ENCODE measurements at places on chromosomes 5 and 9.

GRCh38 chr9:130132746-130133145, 39.5 kb upstream of the NCS1 start:
- DNase-seq, result no peak
- H3K27ac ChIP-seq, result no peak overlapping the region
- peaks cover 43% of the 10 kb centered on the region for H3K36me3 ChIP-seq
- no peak overlapping the region for H3K4me3 ChIP-seq
- no peaks in the 10 kb centered on the region for H3K27me3 ChIP-seq
- peaks cover 58% of the 10 kb centered on the region for H3K4me1 ChIP-seq

GRCh38 chr5:84197538-84197937, 187.1 kb downstream of the EDIL3 start:
- no peaks in the 10 kb centered on the region for H3K4me1 ChIP-seq
- H3K27me3 ChIP-seq, result no peaks in the 10 kb centered on the region
- H3K36me3 ChIP-seq, result no peaks in the 10 kb centered on the region
- no peak overlapping the region for H3K4me3 ChIP-seq

GRCh38 chr5:96052374-96052773, 90.7 kb upstream of the ELL2 start:
- H3K4me1 ChIP-seq, result peaks cover 13% of the 10 kb centered on the region
- no peak overlapping the region for H3K27ac ChIP-seq
- H3K4me3 ChIP-seq, result no peak overlapping the region
- no peak for DNase-seq

DNA sequence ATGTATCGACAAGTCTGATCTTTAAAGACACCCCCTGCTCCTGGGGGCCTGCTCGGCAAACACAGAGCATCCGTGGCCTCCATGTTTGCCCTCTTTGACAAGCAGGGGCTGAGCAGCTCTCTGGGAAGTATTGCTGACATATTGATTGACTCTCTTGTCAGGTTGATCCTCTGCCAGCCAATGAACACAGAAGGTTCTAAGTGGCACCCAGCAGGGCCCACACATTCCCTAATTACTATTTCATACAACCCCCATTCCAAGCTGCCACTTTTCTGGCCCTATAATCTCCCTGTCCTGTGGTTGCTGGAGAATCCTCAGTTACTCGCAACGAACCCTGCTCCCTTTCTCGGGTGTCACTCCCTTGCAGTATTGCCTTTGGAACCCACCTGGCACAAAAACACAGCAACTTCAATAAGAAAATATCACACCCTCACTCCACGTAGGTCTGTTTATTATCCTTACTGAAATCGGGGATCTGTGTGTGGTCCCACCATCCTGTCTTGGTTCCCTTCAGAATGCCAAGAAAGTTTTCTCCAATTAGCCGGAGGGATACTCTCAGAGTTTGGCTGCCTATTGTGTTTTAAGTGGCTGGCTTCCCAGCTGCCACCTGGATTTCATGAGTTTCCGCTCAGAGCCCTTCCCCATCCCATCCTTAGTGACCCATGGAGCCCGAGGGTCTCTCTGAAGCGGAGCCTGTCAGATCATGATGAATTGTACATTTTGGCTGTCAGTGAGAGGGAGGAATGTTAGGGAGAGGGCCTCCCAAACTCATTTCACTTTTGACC, 249.0 kb upstream of the WWC1 start:
- no peaks in the 10 kb centered on the region for H3K4me1 ChIP-seq
- H3K27me3 ChIP-seq, result no peaks in the 10 kb centered on the region
- no peaks in the 10 kb centered on the region for H3K36me3 ChIP-seq
- DNase-seq, result no peak
- no peak overlapping the region for H3K27ac ChIP-seq

DNA sequence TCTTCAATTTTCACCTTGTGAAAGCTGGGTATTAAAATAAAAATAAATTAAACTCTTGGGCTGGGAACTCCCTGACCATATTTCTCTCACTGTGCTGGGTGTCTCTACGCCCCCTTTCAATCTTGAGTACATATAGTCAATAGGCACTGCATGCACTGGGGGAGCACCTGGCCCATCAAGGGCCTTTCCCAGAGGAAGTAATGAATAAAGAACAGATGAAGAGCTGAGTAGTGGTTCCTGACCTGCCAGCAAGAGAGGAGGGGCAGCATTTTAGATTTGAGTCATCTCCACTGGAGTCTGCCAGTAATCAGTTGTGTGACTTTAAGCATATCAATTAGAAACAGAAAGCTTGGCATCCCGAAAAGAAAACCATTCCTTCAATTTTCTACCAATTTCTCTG, 6.2 kb downstream of the MAPKAP1 start:
- no peaks in the 10 kb centered on the region for H3K27me3 ChIP-seq
- peaks cover 22% of the 10 kb centered on the region for H3K36me3 ChIP-seq
- no peak overlapping the region for H3K27ac ChIP-seq
- DNase-seq, result peak; percentile 70

GRCh38 chr5:147673791-147674190, 108.7 kb downstream of the JAKMIP2 start:
- no peak for DNase-seq
- H3K27me3 ChIP-seq, result no peaks in the 10 kb centered on the region
- H3K36me3 ChIP-seq, result no peaks in the 10 kb centered on the region
- H3K4me1 ChIP-seq, result no peaks in the 10 kb centered on the region
- no peak overlapping the region for H3K27ac ChIP-seq

DNA sequence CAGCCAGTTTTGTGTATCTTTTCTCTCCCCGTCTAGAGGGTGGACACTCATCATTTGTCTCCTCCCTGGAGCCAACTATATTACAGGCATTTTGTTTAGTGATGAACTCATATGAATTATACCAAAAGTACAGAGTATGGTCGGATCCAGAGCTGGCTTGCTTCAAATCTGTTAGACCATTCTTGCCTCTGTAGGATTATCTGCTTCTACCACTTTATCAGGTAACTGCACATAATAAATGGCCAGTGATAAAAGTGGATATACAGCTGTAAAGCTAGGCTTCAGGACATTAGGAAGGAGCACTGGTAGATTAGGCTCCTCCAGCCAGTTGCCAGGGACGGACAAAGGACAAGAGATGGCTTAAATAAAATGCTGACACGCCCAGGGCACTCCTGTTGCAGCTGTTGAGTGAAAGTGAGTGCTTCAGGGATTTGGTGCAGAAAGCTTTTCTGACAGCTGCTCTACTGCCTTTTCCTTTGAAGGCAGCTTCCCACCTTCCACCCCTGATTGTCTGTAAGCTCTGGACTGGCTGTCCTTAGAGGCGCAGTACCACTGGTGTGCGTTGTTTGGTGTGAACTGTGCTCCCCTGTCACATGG, 259.2 kb downstream of the PDZD2 start:
- no peak overlapping the region for H3K4me3 ChIP-seq
- no peak for DNase-seq
- H3K36me3 ChIP-seq, result no peaks in the 10 kb centered on the region
- no peak overlapping the region for H3K27ac ChIP-seq

GRCh38 chr5:139419226-139420192, 15.6 kb upstream of the SPATA24 start:
- no peak overlapping the region for H3K4me3 ChIP-seq
- H3K36me3 ChIP-seq, result peaks cover 53% of the 10 kb centered on the region
- peak overlapping the region; percentile 11 for H3K27ac ChIP-seq

GRCh38 chr9:68750786-68751185, 45.7 kb downstream of the PIP5K1B start:
- no peaks in the 10 kb centered on the region for H3K36me3 ChIP-seq
- peaks cover 2% of the 10 kb centered on the region for H3K27me3 ChIP-seq
- H3K27ac ChIP-seq, result no peak overlapping the region
- H3K4me3 ChIP-seq, result no peak overlapping the region

DNA sequence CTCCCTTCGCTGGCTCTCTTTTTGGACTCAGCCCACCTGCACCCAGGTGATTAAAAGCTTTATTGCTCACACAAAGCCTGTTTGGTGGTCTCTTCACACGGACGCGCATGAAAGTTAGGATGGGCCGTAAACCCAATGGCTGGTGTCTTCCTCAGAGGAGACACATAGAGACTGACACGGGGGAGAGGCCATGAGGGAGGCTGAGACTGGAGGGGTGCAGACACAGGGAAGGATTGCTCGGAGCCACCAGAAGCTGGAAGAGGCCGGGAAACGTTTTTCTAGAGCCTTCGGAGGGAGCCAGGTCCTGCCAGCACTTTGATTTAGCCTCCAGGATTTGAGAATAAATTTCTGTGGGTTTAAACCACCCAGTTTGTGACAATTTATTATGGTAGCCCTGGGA, 274.9 kb downstream of the AGTPBP1 start:
- no peaks in the 10 kb centered on the region for H3K36me3 ChIP-seq
- peaks cover 5% of the 10 kb centered on the region for H3K27me3 ChIP-seq
- no peak for DNase-seq
- H3K27ac ChIP-seq, result no peak overlapping the region
- H3K4me3 ChIP-seq, result no peak overlapping the region

DNA sequence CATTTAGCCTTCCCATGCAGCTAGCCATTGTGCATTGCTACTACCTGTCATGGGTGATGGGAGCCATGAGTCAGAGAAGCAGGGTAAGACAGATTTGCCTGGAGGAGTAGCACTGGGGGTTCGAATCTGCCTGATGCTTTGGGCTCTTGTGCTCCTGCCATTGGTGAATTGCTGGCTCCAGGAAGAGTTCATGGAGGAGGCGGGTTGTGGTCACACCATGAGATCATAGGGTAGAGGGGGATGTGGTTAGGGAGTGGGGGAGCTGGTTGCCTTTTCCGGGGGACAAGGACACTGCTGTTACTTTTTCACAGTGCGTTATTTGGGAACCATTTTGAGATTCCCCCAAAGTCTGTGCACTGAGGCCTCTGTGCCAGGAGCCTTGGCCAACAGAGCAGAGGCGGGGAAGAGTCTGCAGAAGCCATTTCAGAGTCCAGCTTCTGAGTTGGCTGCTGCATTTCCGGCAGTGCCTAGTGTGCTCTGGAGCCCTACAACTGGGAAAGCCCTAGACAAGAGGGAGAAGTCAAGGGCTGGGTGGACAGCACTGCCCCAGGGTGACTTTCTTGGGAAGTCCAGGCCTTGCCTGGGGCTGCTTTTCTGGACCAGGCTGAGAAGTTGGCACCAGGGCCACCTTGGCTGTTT, 6.2 kb downstream of the ANGPTL2 start:
- no peak overlapping the region for H3K4me3 ChIP-seq
- H3K27ac ChIP-seq, result no peak overlapping the region
- peaks cover 9% of the 10 kb centered on the region for H3K27me3 ChIP-seq
- peaks cover 5% of the 10 kb centered on the region for H3K4me1 ChIP-seq
- no peak for DNase-seq

DNA sequence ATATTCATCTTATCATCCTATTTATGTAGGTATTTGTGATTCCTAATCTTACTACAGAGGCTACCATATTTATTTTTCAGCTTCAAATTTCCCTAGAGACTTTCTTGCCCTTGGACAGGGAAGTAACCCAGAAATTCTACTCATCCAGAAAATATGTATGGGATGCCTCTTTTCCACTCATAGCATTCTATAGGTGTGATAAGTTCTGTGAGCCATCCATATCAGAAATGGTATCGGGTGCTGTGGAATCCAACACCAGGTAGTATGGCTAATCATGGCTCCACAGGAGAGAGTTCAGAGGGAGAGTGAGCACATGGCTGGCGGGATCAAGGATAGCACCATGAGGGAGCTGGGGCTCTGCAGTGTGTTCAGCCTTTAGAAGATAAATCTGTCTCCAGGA, 349.3 kb upstream of the ACTBL2 start:
- DNase-seq, result no peak
- no peak overlapping the region for H3K27ac ChIP-seq
- no peaks in the 10 kb centered on the region for H3K27me3 ChIP-seq
- no peaks in the 10 kb centered on the region for H3K36me3 ChIP-seq
- H3K4me3 ChIP-seq, result no peak overlapping the region
- H3K4me1 ChIP-seq, result no peaks in the 10 kb centered on the region

DNA sequence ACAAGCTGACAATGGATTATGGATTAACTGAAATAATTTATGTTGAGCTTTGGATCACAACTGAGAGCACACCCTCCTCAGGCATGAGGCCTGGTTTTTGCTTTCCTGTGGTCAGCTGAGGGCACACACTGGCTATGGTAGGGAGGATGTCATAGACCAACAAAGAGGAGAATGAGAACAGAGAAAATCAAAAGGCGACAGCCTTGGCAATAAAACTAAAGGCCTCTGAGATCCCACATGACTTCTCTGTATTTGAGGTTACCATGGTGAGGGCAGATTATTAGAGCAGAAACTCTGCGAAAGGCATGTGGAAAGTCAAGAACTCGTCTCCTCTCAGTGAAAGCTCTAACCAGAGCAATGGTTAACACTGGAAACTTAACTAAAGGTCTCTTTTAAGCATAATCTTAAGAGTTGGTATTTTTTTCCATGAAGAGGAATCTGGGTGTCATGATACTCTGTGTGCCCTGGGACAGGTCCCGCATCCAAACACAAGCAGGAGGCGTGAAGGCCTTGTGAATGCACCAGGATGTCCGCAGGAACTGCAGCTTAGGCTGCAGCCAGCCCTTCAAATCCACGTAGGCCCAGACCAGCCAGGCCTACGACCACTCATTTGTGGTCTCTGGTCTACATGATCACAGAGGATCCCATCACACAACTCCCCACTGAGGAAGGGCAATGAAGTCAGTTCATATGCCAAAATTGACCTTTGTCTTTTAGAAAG, 12.4 kb upstream of the MEIKIN start:
- no peaks in the 10 kb centered on the region for H3K27me3 ChIP-seq
- no peak overlapping the region for H3K4me3 ChIP-seq
- no peak overlapping the region for H3K27ac ChIP-seq
- peaks cover 17% of the 10 kb centered on the region for H3K36me3 ChIP-seq
- no peak for DNase-seq

GRCh38 chr9:37984672-37985611, 81.0 kb upstream of the SLC25A51 start:
- H3K4me3 ChIP-seq, result no peak overlapping the region
- no peak for DNase-seq
- H3K4me1 ChIP-seq, result no peaks in the 10 kb centered on the region
- no peak overlapping the region for H3K27ac ChIP-seq
- no peaks in the 10 kb centered on the region for H3K27me3 ChIP-seq
- peaks cover 2% of the 10 kb centered on the region for H3K36me3 ChIP-seq

GRCh38 chr5:62343428-62343827, 37.4 kb downstream of the KIF2A start:
- peaks cover 32% of the 10 kb centered on the region for H3K36me3 ChIP-seq
- peaks cover 54% of the 10 kb centered on the region for H3K4me1 ChIP-seq
- no peak overlapping the region for H3K4me3 ChIP-seq

- no peaks in the 10 kb centered on the region for H3K36me3 ChIP-seq
- H3K4me1 ChIP-seq, result no peaks in the 10 kb centered on the region
- peaks cover 6% of the 10 kb centered on the region for H3K27me3 ChIP-seq
- no peak for DNase-seq
- H3K4me3 ChIP-seq, result no peak overlapping the region
Observed at GRCh38 chr5:108560581-108560980, 178.7 kb upstream of the FBXL17 start.

DNA sequence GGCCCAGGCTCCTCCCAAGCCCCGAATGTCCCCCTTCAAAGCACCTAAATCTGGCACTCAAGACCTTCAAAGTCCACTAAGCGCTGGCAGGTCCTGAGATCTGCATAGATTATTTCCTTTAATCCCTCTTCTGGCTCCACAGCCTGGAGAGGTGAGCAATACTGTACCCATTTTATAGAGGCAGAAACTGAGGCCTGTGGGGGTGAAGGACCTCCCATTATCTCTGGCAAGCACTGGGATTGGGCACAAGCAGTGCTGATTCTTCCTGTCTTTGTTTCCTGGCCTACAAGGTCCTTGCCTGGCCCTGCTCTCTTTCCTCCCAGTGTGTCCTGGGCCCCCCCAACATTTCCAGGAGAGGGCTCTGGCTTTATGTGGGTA, 252.3 kb downstream of the PBX3 start:
- peaks cover 3% of the 10 kb centered on the region for H3K27me3 ChIP-seq
- no peak overlapping the region for H3K27ac ChIP-seq
- H3K4me3 ChIP-seq, result no peak overlapping the region
- no peaks in the 10 kb centered on the region for H3K4me1 ChIP-seq
- H3K36me3 ChIP-seq, result no peaks in the 10 kb centered on the region

GRCh38 chr5:89847743-89848142, 561.8 kb downstream of the CETN3 start:
- H3K4me1 ChIP-seq, result no peaks in the 10 kb centered on the region
- no peaks in the 10 kb centered on the region for H3K27me3 ChIP-seq
- no peak for DNase-seq
- no peak overlapping the region for H3K4me3 ChIP-seq
- no peaks in the 10 kb centered on the region for H3K36me3 ChIP-seq
